ENCODE measurements at places on chromosomes 5 and 9.

GRCh38 chr9:78296201-78296892 is 578 bp upstream of the PSAT1 start:
- DNase-seq: peak; percentile 42

DNA sequence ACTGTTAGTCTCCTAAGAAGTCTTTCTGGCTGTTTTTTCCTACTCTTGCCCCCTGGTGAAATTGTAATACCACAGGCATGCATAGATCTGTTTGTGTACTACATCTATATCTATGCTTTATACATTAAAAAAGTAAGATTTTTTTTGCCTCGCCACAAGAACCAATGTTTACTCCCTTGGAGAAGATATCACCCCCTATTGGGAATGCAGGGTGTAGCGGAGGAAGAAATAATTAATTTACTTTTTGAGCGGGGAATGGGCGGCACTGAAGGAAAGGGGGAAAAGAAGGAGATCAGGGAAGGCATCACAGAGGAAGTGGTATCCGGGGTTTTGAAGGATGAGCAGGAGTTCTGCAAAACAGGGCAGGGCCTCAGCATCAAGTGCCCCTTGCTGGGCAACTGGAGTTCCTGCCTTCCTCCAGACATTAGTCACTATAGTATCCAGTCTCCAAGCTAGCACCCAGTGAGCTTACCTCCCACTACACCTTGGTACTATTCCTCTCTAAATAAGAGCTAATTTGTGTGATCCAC is 134.9 kb downstream of the GABBR2 start:
- no peak for DNase-seq

- peak; percentile 63 for DNase-seq
Observed at GRCh38 chr9:91873637-91874051, 76.4 kb downstream of the ROR2 start.

- DNase-seq: no peak
Observed at GRCh38 chr5:148811756-148812155, 14.7 kb upstream of the ADRB2 start.

GRCh38 chr9:114051281-114051680 is 26.8 kb downstream of the AMBP start:
- DNase-seq: no peak

- DNase-seq: no peak
Observed at GRCh38 chr9:68995776-68996175, 18.1 kb downstream of the PRKACG start.

GRCh38 chr9:121776739-121777637 is 125.6 kb downstream of the DAB2IP start:
- no peak for DNase-seq

DNA sequence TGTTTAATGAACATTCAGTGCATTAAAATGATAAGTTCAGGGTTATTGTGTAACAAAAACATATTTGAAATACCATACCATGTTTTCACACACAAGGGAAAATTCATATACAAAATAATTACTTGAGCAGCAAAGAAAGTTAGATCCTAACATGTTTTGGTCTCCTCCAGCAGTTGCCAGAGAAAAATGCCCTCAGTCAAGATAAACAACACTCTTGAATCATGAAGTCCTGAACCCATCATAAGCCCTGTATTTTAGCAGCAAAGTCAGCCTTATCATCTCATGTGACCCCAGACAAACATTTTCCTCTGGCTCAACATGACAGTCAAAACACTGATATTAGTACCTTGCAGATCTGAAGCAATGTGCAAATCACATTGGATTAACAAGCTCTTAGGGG is 1541.1 kb upstream of the WWC1 start:
- no peak for DNase-seq

DNA sequence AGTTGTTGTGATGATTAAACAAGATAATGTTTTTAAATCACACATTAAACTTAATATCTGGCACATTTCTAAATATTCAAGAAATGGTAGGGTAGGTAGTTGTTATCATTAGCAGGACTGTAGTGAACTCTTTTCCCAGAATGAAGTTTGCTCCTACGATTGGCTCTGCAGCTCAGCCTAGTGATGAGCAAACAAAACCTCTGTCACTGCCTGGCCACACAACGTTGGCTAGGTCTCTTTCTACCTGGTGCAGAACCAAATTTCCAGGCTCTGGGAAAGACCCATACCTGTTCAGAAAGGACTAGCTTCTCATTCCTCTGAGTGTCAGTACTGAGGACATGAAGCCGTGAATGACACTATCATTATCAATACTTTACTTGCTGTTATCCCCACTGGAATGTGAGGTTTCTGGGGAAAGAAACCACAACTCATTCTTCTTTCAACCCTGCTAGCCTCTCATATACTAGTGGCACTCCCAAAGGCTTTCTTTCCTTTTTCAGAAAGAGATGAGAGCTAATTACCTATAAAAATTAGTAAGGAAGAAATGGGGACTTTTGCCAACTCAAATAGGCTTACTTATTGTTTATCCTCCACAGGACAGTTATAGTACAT is 219.3 kb upstream of the TRIM32 start:
- no peak for DNase-seq

DNA sequence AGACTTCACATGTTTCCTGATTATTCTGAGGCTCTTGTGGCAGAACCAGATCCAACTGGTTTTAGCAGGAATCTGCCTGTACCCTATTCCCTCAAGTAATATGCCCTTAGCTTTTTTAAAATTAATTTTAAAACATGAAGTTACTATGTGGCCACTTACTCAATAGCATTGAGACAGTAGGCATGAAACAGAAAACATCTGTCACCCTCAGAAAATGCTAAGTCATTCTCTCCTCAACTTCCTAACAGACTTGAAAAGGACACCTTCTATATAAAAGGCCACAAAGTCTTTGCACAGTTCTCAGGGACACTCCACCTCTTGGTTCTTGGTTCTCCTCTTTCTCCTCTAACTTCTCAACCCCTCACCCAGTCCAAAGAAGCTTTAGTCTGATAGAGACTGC is 277.8 kb downstream of the RAB3C start:
- DNase-seq: no peak

DNA sequence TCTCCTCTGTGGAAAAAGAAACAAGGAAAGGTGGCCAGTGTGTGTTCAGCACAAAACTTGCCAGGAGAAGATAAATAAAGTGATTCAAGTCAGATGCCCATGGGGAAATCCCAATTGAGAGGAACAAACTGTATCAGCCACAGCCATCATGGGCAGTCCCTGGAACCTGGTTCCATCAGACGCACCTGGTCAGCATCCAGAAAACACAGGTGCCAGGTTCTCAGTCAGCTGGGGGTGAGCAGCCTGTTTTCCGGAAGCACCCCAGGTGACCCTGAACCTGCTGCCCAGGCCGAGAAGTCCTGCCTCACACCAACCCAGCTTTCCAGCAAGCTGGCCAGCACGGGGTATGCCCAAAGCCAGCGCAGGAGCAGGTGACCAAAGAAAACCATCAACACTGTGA is 30.5 kb downstream of the PTCH1 start:
- DNase-seq: no peak

DNA sequence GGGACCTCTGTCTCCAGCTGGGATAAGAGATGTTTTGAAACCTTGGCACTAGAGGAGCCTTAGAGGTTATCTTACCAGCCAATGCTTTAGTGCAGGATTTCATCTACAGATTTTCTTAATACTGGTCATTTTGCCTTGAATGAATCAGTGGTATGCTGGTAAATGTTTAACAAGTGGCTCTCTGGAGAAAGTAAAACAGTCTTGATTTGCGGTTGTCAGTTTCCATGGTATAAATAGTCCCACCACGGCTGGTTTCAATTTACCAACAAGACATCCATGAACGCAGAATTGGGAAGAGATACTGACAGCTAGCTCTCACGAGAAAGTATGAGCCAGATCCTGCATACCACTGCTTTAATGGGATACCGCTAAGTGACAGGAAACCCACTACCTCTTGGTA is 56.7 kb upstream of the CXCL14 start:
- DNase-seq: peak; percentile 3

DNA sequence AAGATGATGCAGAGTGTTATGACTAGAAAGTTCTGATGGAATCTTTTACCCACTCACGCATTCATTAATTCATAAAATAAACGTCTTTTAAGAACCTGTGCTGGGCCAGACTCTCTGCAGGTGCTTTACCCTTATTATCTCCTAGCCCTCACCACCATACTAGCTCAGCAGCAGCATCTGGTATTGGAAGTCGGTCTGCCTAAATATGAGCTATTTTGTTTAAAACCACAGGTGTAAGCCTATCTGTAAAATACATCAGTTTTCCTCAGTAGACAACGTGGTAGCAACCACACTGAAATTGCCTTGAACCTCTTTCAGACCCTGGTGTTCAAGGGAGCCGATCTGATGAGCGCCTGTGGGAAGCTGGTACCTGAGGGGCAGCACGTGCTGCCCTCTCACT is 69.4 kb downstream of the PPIC start:
- DNase-seq: no peak

- no peak for DNase-seq
Observed at GRCh38 chr9:101026824-101027223, 1.7 kb upstream of the PLPPR1 start.

- DNase-seq: no peak
Observed at GRCh38 chr5:136793300-136793699, 428.0 kb upstream of the TRPC7 start.

DNA sequence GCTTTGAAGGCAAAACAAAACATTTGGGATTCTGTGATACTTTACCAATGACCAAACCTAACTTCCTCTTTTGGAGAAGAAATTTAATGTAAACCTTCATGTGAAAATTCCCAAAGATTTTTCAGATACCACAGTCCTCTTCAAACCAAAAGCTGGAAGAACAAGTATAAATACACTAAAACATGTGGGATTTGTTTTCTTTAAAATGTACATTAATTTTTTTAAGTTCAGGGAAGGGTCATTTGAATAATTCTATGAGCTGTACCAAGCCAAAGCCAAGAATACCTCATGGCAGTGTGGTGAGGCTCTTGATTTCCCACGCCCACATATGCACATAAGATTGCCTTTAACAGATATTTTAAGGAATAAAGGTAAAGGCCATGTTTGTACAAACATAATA is 28.4 kb upstream of the ITGA1 start:
- DNase-seq: no peak

- DNase-seq: no peak
Observed at GRCh38 chr9:84382720-84383119, 42.2 kb upstream of the SLC28A3 start.

DNA sequence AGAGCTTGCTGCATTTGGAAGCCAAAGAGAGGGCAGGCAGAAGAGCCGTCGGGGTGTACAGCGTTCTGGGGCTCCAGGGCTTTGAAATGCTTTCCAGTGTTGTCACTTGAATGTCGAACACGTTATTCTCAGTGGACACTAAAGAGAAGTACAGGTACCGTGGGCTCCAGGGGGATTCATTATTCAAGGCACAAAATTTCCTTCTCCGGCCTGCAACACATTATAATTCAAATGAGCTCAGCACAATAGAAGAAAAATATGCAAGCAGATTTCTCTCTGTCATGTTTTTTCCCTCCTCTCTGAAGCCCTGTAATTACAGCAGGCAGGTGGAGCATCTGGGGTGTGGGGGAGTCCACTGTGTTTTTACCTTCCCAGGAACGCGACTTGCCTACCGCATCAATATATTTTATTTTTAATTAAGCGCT is 293.1 kb downstream of the ZSWIM6 start:
- DNase-seq: no peak

GRCh38 chr5:74476819-74477453 is 163.6 kb downstream of the ENC1 start:
- no peak for DNase-seq

DNA sequence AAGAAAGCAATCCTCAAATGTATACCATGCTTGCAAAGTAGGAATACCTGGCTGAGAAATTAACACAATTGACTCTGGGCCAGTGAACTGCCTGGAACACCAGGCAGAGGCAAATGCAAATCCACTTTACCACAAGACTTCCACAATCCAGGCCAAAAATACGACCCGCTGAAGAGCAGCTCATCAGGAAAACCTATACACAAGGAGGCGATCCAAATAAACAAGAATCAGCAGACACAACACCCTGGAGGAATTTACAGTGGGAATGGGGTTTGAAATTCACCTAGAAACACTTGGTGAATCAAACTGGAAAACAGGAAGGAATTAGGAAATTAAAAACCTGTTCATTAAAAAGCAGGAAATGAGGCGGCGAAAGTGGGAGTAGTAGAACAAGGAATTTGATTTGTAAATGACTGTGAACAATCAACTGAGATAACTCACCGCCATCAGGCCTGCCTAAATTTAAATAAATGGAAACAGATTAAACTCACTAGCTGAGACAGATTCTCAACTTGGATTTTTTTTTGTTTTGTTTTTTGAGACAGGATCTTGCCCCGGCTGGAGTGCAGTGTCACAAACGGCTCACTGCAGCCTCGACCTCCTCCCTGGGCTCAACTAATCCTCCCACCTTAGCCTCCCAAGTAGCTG is 15.9 kb downstream of the CMBL start:
- no peak for DNase-seq

GRCh38 chr9:112599732-112600131 is 113.1 kb downstream of the KIAA1958 start:
- DNase-seq: no peak

DNA sequence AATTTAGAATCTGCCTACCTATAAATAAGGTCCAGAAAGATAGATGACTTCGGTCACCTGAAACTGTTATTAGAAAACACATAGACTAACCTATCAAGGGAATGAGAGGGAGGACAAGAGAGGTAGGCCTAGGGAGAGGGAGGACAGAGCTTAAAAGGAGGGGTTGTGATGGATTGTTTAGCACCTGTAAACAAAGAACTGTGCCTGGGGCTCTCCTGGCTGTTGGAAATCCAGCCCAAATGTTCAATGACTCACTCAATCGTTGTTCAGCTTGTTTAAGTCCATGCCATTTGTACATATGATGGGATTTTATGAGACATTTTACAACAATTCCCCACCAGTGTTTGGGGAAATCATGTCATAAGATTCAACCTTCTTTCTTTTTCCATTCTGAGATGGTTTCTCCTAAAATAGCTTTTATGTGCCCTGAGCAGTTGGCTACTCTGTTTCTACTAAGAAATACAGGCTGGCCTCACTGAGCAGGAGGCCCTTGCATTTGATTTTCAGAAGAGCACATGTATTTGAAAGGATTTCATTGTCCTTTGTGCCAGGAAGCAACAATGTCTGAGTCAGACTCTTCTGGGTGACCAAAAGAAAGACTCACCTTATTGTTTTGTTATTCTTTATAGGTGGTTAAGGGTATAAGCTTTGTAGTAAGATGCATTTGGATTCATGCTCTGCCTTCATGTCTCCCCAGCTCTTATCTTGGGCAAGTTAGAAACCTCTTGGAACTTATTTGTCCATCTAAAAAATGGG is 48.2 kb upstream of the GPR151 start:
- DNase-seq: no peak

GRCh38 chr9:113543296-113543981 is 79.9 kb downstream of the RGS3 start:
- no peak for DNase-seq

GRCh38 chr5:43357067-43357466 is 43.9 kb upstream of the HMGCS1 start:
- DNase-seq: peak; percentile 21

- no peak for DNase-seq
Observed at GRCh38 chr5:135890867-135891266, 4.8 kb downstream of the IL9 start.

GRCh38 chr9:107983181-107983603 is 493.6 kb upstream of the KLF4 start:
- no peak for DNase-seq

All from renal cortex interstitium (tissue), 15 donors.